ENCODE measurements at places on chromosomes 12 and 14.
A peak's percentile ranks its signal among the peaks of the same experiment; 100 is the strongest.

GRCh38 chr12:29073631-29074239 is 75.3 kb upstream of the FAR2 start:
- no peak for DNase-seq

GRCh38 chr12:75585330-75585729 is 73.9 kb upstream of the KRR1 start:
- peaks cover 2% of the 10 kb centered on the region for H3K36me3 ChIP-seq
- no peak overlapping the region for H3K27ac ChIP-seq
- no peaks in the 10 kb centered on the region for H3K4me1 ChIP-seq
- DNase-seq = no peak
- peaks cover 7% of the 10 kb centered on the region for H3K27me3 ChIP-seq

GRCh38 chr12:52058631-52059361 is 7.6 kb downstream of the NR4A1 start:
- H3K4me1 ChIP-seq = no peaks in the 10 kb centered on the region
- no peak overlapping the region for H3K4me3 ChIP-seq
- peaks cover 2% of the 10 kb centered on the region for H3K27me3 ChIP-seq
- no peak overlapping the region for H3K27ac ChIP-seq
- H3K36me3 ChIP-seq = no peaks in the 10 kb centered on the region
- no peak for DNase-seq

DNA sequence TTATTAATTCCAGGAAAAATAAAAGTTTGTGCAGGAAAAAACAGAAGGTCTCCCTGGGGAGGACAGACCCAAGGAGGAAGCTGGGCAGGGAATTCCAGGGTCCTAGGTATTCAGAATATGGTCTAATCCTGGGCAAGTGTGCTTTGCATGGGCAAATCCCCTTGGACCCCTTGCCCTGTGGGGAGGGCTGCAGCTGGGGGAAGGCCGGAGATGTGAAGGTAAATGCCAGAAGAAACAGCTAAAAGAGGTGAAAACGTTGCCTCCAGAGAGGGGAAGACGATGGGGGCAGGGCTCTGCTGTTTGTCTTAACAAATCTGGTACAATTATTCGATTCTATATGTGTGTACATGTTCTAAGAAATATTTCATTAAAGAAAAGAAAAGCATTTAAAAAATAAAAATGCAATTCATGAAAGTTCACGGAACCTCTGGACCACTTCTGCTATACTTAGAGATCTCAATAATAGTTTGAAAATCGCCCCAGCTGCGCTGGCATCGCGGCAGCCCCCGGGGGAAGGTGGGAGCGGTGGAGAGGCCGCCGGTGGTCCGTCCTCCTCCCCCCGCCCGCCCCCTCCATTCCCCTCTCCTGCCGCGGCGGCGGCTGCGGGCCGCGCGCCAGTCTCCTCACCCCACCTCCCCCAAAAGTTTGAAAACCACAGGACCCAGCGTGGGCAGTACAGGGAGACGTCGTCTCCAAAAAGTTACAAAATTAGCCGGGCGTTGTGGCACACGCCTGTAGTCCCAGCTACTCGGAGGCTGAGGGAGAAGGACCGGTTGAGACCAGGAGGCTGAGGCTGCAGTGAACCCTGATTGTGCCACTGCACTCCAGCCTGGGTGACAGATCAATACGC is 1.5 kb upstream of the PRPF40B start:
- peaks cover 23% of the 10 kb centered on the region for H3K4me1 ChIP-seq
- DNase-seq = peak; percentile 64
- H3K36me3 ChIP-seq = no peaks in the 10 kb centered on the region
- peaks cover 36% of the 10 kb centered on the region for H3K27me3 ChIP-seq
- H3K27ac ChIP-seq = peak overlapping the region; percentile 82

DNA sequence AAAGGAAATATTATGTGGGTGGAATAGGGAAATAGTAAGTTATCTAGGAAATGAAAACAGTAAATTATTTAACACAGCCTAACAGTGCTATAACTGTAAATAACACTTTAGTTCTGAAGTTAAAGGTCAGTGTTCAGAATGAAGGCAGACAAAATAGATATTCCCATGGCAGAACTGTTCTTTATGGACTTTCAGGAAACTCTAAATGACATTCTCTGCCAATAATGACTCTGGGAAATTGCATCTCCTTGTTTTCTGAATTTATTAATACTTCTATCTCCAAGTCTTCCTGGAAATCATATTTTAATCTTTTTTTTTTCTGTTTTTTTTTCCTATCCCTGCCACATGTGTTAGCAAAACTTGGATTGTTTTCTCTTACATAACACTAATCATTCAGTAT is 101.4 kb downstream of the PDE3A start:
- H3K4me3 ChIP-seq = no peak overlapping the region
- H3K27ac ChIP-seq = no peak overlapping the region
- no peaks in the 10 kb centered on the region for H3K4me1 ChIP-seq

DNA sequence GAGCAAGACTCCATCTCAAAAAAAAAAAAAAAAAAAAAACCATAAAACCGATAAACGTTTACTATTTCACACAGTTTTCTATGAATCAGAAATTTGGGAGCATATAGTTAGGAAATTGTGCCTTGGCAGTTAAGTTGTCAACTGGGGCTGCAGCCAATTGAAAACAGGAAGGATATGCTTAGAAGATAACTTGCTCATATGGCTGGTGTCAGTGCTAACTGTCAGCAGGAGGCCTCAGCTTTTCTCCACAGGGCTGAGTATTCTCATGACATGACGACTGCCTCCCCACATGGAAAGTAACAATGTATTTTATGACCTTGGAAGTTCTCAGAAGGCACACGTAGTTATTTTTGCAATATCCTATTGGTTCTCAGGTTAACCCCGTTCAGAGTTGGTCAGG is 29.6 kb upstream of the OR5AU1 start:
- H3K4me1 ChIP-seq = no peaks in the 10 kb centered on the region
- peaks cover 14% of the 10 kb centered on the region for H3K27me3 ChIP-seq
- no peak overlapping the region for H3K27ac ChIP-seq
- no peak for DNase-seq

- peaks cover 8% of the 10 kb centered on the region for H3K27me3 ChIP-seq
- H3K36me3 ChIP-seq = peaks cover 5% of the 10 kb centered on the region
- DNase-seq = peak; percentile 29
- H3K4me3 ChIP-seq = no peak overlapping the region
- H3K27ac ChIP-seq = peak overlapping the region; percentile 17
Measured at GRCh38 chr12:6315704-6316597, 5.5 kb downstream of the PLEKHG6 start.

DNA sequence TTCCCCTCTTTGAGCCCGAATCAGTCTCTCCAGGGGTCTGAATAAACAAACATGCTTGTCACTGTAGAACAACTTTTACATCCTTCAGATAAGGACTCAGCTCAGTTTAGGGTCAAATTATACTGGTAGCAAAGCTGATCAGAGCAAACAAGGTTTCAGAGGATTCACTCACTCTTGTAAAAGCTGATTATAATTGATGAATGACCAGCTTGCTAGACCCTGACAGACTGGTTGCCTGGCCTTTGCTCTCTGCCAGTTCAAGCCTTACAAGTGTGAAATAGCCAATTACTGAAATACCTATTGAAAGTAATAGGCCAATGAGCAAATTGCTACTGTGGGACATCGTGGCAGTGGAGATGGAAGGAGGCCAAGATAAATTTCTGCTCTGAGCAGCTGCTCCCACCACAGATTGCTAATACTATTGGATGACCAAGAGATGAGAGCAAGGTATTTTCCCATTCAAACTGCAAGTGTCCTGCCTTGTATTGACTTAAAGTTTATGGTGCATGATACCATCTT is 177.6 kb downstream of the PDZRN4 start:
- DNase-seq = no peak
- no peaks in the 10 kb centered on the region for H3K4me1 ChIP-seq
- H3K4me3 ChIP-seq = no peak overlapping the region
- H3K27me3 ChIP-seq = no peaks in the 10 kb centered on the region

GRCh38 chr12:26750531-26751175 is 82.3 kb downstream of the ITPR2 start:
- H3K4me3 ChIP-seq = peak overlapping the region; percentile 9
- H3K4me1 ChIP-seq = peaks cover 42% of the 10 kb centered on the region
- DNase-seq = no peak
- peaks cover 27% of the 10 kb centered on the region for H3K36me3 ChIP-seq
- no peaks in the 10 kb centered on the region for H3K27me3 ChIP-seq

DNA sequence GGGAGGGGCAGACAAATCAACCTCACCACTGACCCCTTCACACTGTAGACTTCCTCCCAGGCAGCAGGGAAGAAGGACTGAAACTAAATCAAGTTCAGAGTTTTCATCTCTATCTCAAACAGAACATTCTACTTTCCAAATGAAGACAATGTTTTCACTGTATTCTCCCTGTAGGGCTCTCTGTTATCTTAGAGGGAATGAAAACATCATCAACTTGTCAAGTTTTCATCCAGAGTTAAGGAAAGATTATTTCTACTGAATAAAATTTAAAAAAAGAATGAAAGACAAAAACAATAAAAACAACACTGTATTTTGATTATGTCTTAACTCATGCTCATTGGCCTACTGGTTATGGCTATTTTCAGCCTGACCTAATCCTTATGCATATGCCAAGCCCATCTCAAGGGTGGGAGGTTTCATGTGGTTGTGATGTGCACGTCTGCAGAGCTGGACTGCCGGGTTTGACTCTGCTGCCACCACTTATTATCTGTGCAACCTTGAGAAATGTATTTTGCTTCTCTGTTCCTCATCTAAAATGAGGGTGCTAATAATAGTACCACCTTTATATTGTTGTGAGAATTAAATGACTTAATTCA is 152.0 kb upstream of the AVPR1A start:
- H3K27me3 ChIP-seq = peaks cover 16% of the 10 kb centered on the region
- H3K4me3 ChIP-seq = no peak overlapping the region
- H3K4me1 ChIP-seq = peaks cover 2% of the 10 kb centered on the region
- H3K27ac ChIP-seq = no peak overlapping the region
- no peaks in the 10 kb centered on the region for H3K36me3 ChIP-seq
- no peak for DNase-seq

GRCh38 chr12:72974954-72975555 is 702.9 kb downstream of the TRHDE start:
- H3K4me1 ChIP-seq = no peaks in the 10 kb centered on the region
- DNase-seq = no peak
